AG09319 (cell line): ENCODE measurements at places on chromosomes 3 and 15.
A peak's percentile ranks its signal among the peaks of the same experiment; 100 is the strongest.

DNA sequence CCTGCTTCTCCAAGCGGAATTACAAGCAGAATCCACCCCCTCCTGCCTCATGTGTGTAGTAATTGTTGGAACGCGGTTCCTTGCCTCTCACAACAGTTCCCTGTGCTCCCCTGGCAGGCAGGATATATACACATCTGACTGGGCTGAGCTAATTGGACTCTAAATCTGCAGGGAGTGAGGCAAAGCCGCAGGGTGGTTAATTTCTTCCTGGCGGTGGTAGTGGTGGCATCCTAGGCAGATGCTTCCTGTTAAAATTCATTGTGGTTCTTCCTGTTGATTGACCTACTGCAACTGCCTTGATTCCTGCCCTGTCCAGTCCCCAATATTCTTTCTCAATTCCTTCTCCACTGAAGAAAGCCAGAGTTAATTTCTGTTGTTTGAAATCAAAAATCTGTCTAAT, 202.9 kb upstream of the PROK2 start:
- no peak for DNase-seq

DNA sequence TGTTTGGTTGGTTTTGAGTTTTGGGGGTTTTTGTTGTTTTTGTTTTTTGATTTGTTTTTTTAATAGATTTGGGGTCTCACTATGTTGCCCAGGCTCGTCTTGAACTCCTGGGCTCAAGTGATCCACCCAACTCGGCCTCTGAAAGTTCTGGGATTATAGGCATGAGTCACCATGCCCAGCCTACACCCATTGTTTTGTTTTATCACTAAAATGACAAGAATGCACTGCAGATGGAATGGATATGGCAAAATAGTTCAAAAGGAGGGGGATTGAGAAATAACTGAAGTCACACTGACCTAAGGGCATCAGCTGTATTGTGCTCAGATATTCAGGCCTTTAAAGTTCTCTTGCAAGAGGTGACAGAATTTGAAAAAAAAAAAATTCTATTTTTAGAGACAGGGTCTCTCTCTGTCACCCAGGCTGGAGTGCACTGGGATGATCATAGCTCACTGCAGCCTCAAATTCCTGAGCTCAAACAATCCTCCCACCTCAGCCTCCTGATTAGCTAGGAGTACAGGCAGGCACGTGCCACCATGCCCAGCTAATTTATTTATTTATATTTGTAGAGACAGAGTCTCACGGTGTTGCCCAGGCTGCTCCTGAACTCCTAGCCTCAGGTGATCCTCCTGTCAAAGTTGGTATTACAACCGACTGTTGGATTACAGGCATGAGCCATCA, 4.4 kb upstream of the RASA2 start:
- DNase-seq, result peak; percentile 61

DNA sequence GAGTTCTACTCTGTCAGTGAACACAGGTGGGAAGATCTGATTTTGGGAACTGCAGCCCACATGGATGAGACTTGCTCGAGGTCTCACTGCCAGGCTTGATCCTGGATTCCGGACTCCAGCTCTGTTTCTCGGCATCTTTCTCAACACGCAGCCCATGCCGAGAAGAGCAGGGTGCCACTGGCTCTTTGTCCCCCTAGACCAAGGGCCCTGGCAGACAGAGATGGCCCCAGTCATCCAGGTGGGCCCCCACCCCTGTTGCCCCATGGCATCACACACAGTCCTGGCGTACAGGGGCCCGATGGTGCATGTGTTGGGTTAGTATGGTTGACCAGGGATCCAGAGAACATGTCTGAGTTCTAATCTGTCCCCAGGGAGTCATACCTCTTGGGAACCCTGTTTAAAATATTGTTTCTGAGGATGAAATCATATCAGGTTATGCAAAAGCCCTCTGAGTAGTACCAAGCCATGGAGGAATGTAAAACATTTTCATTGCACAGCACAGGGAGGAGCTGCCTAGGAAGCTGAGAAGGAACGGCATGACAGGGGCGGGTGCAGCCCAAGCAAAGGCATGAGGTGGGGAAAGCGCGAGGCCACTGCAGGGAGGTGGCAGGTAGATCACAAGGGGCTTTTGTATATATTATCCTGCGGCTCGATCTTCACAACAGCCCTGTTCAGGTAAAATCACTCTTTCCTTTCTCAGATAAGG, 320.6 kb downstream of the UACA start:
- no peak for DNase-seq

GRCh38 chr3:15382405-15382923, 44.9 kb downstream of the METTL6 start:
- DNase-seq, result no peak

- DNase-seq, result no peak
Observed at GRCh38 chr3:168714609-168715240, 619.0 kb upstream of the GOLIM4 start.

DNA sequence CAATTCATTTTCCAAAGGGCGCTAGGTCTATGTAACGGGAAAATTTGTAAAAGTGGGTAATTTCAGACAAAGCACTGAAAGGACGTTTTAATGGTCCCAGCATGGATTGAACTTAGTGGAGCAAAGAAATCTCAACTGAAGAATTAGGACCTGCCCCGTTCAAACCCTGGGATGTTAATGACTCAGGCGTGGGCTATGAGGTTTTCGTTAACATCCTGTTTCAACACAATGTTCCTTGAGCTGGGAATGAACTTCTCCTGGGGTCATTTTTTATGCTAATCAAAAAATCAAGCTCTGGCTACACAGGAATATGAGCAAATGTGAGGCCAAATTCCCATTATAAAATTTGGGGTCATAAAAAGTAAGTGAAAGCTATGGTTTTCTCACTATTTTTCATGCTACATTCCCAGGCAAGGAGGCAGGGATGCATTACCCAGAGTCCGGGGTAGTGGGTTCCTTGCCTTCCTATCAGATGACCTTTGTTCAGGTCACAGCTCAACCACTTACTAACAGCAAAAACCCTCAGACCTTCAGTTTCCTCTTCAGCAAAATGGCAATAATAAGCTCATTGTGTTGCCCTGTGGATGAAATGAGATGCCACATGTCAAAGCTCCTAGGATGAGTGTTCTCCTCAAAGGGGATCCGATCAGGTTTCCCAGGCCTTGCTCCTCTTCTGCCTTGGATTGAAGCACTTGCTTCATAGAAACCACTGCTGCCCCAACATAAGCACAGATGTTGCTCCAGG, 271.4 kb downstream of the ARRDC4 start:
- DNase-seq, result no peak
